Stomach (tissue), 19 donors: ENCODE measurements at places on chromosomes 5 and 9. TPM values are rescaled to one million over a fixed set of nuclear protein-coding genes. Genes with fewer than 3 reads are reported as not detected.

- H3K4me3 ChIP-seq: no peak overlapping the region
- H3K27me3 ChIP-seq: no peaks in the 10 kb centered on the region
- peaks cover 19% of the 10 kb centered on the region for H3K4me1 ChIP-seq
- H3K27ac ChIP-seq: no peak overlapping the region
- peak; percentile 90 for DNase-seq
Observed at GRCh38 chr9:126490871-126491567, 122.7 kb upstream of the LMX1B start.

DNA sequence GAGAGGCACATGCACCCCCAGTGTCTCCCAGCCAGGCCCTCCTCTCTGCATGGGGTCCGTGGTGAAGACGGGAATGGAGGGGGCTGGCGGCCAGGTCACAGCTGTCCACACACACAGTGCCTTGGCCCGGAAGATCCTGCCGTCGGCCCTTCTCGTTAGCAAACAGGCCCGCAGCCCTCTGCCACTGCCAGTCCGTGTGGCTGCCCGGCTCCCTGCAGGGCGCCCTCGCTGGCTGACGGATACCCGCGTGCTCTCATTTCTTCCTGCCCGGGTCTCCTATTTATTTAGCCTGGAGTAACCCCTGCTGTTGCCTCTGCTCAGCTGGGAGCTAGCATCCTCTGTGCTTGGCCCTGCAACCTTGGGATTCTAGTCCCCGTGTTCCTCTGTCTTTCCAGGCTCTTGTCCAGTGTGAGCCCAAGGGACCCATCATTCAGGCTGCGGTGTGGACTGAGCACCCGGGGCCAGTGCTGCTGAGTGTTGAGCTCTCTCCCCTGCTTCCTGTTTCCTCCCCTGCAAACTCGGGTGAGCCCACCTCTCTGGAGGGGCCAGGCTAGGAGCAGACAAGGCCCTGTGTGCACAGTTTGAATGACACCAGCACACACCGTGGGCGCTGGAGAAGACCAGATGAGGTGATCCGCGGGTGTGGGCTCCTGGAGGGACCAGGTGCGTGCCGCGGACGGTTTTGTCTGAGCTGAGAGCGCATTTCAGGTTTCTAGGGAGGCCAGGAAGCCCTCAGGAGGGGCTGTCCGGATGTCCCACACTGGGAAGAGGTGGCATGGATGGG is 14.6 kb upstream of the RNU6ATAC start:
- H3K27ac ChIP-seq: no peak overlapping the region
- H3K36me3 ChIP-seq: no peaks in the 10 kb centered on the region
- H3K4me1 ChIP-seq: peaks cover 10% of the 10 kb centered on the region
- no peaks in the 10 kb centered on the region for H3K27me3 ChIP-seq
- no peak overlapping the region for H3K4me3 ChIP-seq

DNA sequence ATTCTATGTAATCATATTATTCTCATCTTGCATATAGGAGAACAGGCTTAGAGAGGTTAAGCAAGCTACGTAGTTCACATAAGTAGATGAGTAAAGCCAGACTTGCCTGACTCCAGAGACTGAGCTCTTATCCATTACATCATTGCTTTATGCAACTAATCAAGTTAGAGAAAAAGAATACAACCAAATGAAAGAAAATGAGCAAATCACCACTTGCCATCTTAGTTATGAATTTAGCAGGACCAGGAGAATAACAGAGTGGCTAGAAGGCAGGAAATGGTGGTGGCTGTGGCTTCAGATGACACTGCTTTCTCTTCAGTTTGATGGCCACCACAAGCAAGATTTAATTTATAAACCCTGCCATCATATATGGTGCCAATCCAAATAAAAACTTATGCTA is 26.6 kb downstream of the POC5 start:
- no peak overlapping the region for H3K27ac ChIP-seq
- no peak for DNase-seq

GRCh38 chr5:158565017-158565789 is 534.5 kb downstream of the EBF1 start:
- no peak overlapping the region for H3K4me3 ChIP-seq
- H3K36me3 ChIP-seq: no peaks in the 10 kb centered on the region
- no peak overlapping the region for H3K27ac ChIP-seq
- H3K27me3 ChIP-seq: no peaks in the 10 kb centered on the region
- no peak for DNase-seq

GRCh38 chr5:171738501-171738900 is 47.1 kb upstream of the SMIM23 start:
- no peak overlapping the region for H3K27ac ChIP-seq
- H3K36me3 ChIP-seq: no peaks in the 10 kb centered on the region
- H3K4me3 ChIP-seq: no peak overlapping the region
- H3K4me1 ChIP-seq: peaks cover 11% of the 10 kb centered on the region
- no peak for DNase-seq
- H3K27me3 ChIP-seq: no peaks in the 10 kb centered on the region

DNA sequence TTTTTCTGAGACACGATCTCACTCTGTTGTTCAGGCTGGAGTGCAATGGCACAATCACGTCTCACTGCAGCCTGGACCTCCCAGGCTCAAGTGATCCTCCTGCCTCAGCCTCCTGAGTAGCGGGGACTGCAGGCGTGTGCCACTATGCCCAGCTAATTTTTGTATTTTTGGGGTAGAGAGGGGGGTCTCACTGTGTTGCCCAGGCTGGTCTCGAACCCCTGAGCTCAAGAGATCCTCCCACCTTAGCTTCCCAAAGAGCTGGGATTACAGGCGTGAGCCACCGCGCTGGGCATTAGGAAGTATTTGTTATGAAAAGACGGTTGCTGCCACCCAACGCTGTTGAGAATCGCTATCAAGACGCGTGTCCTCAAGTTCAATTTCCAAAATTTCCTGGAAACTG is 180.9 kb upstream of the TBCA start:
- no peak overlapping the region for H3K27ac ChIP-seq
- H3K36me3 ChIP-seq: no peaks in the 10 kb centered on the region
- H3K27me3 ChIP-seq: peaks cover 29% of the 10 kb centered on the region
- DNase-seq: no peak
- no peak overlapping the region for H3K4me3 ChIP-seq
- peaks cover 7% of the 10 kb centered on the region for H3K4me1 ChIP-seq

ROR2 gene
- total RNA-seq: 21.4 TPM

IL33 gene
- 2.9 TPM for total RNA-seq
